ENCODE measurements at places on chromosomes 5 and 9.

DNA sequence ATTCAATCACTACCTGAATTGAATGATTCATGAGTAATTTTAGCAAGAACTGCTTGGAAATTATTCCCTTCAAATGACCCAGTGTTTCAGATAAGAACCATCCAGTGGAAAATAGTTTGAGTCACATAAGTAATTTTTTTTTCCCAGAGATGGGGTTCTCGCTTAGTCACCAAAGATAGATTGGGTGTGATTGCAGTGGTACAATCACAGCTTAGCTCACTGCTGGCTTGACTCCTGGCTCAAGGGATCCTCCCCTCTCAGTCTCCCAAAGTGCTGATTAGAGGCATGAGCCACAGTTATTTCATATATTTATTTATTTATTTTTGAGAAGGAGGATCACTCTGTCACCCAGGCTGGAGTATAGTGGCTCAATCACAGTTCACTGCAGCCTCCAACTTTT is 574.5 kb upstream of the ARRDC3 start:
- peak; percentile 28 for DNase-seq

- DNase-seq: no peak
Measured at GRCh38 chr9:7304627-7304995, 495.0 kb downstream of the DMAC1 start.

- no peak for DNase-seq
Measured at GRCh38 chr5:71719063-71719964, at the start of gene CARTPT. TSS of gene CARTPT (plus strand) at chr5:71719275. CDS start at chr5:71719294, 19 bp downstream.

DNA sequence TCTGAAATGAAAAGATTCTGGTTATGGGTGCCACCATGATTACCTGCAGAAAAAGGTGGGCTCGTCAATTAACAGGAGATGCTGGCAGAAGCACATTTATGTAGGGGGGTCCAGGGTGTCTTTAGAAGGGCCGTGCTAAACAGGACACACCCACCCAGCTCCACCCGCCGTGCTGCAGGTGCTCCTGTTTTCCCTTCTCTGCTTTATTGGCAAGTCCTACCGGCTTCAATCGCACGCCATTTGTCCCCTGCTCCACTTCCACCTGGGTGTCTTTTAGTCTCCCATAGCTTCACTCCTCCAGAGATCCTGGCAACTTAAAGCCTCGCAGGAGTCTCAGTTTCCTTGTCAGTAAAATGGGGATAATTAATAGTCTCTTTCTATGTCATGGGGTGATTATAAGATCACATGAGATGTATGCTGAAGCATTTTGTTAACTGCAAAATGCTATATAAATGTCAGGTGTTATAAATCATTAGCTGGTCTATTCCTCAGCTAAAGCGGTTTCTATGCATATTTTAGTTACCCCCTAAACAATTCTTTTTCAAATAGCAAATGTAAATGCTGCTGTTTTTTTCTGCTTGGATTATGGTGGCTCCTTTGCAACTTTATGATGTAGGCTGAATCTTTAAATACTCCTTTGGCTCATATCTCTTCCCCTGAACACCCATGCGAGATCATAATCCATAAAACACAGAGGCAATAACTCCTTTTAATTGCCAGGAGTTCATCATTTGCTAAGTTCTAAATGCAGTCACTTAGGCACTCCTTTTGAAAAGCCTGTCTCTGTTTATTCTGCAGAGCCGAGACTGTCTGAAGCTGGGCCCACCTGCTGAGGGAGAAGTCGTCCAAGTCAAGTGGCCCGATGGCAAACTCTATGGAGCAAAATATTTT is 406.9 kb downstream of the KDM4C start:
- no peak for DNase-seq

DNA sequence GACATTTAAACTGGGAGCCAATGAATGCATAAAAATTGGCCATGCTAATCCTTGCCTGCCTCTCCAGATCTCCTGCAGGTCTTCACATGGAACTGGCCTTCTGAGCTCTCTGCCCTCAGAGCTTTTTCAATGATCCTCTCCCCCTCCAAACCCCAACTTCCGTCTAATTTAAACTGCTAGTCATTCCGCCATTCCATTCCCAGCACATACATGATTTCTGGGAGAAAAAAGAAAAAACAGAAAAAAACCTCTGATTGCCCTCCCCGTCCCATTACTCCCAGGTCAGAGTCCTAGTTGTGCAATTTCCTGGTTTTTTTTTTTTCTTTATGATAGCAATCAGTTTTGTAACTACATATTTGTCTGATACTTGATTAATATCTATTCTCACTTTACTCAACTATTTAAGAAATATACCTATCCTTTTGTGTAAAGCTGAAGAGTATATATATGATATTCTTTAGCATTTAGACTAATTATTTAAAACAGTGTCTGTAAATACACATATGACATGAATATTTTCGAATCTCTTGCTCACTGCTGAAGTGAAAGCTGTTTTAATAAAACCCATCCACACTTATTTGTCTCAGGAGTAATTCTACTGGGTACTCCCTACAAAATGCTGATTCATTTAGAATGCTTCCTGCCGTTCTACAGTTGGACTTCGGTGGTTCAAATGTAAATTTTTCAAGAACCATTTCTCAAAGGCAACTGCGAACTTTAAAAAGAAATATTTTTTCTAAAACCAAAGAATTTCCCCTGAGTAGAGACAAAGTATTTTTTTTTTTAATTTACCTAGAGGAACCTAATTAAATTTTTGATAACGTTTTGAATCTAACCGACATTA is 1.6 kb downstream of the HINT1 start:
- DNase-seq: peak; percentile 45

GRCh38 chr9:95317119-95317892 is at the start of gene FANCC:
TSS of gene FANCC (minus strand) at chr9:95317709. CDS start at chr9:95249291, 68,418 bp downstream.
- peak; percentile 85 for DNase-seq

DNA sequence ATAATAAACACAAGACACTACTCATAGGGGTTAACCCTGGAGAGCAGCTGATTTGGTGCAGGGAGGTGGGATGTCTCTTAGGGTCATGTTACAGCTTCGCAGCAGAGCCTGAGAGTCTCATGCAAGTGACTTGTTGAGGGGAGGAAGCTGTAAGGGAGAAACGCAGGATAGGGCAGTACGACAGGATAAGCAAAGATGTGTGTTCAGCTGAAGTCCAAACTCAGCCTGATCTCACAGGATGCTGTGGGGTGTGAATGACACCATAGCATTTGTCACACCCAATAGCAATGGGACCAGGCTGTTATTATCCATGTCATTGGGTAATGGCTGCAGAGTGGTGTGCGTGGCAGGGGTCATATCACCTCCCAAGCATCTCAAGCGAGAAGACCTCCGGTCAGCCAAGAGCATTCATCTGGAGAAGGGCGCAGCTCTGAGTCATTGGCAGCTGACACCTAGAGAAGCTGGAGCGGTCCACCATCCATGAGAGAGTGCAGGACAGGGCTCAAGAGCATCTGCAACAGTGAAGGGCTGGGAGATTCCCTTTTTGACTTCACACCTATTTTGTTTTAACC is 49.2 kb upstream of the RPL26L1 start:
- peak; percentile 94 for DNase-seq

GRCh38 chr5:39260095-39260494 is 40.7 kb upstream of the FYB1 start:
- DNase-seq: no peak

- DNase-seq: no peak
Measured at GRCh38 chr5:178314961-178315820, 82.6 kb upstream of the PHYKPL start.

DNA sequence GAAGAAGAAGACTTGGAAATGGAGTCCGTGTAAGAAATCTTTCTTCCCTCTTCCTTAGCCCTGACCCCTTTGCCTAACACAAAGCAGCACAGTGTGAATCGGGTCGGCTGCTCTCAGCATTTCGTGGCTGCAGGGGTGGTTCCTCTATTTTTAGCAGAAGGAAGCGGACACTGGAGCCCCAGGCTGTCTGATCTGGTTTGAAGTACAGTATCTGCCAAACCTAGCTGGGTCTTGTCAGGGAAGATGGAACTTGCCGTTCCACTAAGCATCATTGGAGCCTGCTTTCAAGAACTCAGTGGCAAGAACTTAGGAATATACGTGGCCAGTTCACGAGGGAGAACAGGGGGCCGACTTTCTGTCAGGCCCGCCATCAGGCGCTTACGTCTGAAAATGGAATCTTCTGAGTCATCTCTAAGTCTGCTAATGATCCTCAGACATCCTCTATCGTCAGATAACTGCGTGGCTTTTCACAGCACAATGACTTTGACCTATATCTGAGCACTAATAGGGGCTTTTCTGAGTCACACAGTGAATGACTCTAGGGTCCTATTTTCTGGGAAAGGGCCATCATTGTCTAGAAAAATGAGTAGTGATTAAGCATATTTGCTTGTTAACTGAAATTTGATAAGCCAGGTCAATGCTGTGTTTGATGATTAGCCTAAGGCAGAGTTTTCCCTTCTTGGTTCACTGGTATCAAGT is 43.3 kb upstream of the NCS1 start:
- DNase-seq: peak; percentile 94

- no peak for DNase-seq
Measured at GRCh38 chr5:77987331-77987730, 211.2 kb upstream of the TBCA start.

GRCh38 chr5:115626445-115626823 is 598 bp upstream of the TMED7 start:
- peak; percentile 72 for DNase-seq

DNA sequence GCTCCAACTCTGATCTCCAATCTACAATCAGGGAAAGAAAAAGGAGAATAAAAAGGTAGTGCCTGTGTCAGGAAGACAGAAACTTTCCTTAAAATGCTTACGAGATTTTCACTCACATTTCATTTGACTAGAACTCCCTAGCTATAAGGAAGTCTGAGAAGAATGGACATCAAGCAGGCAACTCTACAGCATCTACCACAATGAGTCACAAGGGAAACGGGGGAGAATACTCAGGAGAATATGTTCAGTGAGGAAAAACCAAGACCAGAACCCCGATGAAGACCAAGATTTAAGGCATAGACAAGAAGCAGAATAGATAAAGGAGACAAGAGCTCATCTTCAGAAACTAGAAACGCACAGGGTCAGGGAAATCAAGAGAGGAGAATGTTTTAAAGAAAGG is 9.0 kb upstream of the SETD9 start:
- peak; percentile 51 for DNase-seq

- no peak for DNase-seq
Measured at GRCh38 chr5:107418902-107419301, 251.8 kb downstream of the EFNA5 start.

- DNase-seq: no peak
Measured at GRCh38 chr5:73620334-73620687, 5.7 kb upstream of the ARHGEF28 start.

DNA sequence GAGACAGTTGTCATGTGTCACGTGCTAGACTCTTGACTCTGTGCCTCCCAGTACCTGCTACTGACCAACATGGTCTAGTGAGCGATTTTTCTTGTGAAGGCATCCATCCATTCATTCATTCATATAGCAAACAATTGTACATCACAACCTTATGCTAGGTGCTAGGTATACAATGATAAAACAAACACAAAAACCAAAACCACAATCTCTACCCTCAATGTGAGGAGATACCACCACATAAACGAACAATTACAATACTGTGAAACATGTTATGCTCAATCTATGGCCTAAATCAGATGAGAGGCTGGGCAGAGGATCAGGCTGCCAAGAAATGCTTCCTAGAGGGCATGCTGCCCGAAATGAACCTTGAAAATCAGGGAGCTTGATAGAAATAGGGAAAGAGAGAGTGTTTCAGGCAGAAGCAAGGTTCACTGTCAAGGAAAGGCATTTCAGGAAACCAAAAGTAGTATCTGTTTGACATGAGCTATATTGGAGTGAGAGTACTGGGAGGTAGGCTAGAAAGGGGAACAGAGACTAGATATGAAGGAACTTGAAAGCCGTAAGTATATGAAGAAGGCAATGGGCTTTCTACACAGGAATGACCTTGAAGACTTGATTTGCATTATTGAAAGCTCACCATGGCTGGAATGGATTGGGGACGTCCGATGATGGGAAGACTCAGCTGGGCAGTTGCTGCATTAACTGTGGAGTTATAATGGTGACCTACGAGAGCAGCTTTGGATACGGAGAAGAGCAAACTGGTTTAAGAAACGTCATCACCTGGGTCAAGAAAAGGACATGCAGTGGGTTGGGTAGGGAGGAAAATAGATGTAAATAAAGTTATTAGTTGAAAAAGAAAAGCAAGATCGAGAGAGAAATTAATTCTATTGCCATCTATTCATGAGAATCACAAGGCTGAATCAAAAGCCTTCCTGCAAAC is 90.1 kb downstream of the THBS4 start:
- no peak for DNase-seq

DNA sequence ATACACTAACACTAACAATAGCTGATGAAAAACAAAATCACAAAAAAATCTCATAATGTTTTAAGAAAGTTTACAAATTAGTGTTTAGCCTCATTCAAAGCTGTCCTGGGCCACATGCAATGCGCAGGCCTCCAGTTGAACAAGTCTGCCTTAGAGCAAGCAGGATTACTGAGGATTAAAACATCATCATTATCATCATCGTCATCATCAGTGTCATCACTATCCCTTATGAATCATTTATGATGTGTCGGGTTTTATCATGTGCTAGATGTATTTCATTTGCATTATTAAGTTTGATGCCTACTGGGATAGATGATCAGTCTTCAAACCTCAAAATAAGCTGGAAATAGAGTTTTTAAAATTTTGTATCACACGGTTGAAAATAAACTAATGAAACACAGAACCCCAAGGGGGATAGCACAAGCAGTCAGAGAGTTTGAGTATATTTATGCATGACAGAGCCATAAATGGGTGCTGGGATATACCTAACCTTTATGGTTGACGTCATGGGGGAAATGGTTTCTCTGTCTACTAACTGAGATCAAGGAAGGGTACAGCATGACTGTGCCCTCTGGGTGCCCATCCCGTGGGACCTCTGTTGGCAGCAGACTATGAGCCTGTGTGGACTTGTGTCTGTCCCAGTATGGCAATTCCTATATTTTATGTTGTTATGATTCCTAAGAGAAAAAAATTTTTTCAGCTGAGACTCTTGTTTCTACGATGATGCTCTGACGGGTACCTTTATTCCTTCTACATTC is 150.3 kb upstream of the ADRA1B start:
- DNase-seq: no peak

- DNase-seq: no peak
Measured at GRCh38 chr5:72137826-72138409, 30.6 kb downstream of the MAP1B start.

DNA sequence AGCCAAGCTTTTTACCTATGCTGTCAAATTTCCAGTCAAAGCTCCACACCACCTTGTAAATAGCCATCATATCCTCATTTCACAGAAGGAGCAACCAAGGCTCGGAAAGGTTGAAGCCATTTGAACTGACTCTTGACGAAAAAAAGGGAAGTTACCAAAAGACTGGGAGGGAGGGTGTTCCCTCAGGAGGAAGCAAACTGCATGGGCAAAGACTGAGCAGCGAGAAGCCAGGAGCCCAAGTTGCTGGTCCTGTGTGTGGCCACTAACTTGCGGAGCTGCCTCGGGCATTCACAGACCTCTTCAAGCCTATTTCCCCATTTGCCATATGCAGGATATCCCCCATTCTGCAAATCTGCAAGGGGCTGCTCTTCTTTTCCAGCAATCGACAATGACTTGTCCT is 37.4 kb downstream of the TTLL11 start:
- no peak for DNase-seq

- peak; percentile 33 for DNase-seq
Measured at GRCh38 chr5:169696621-169697510, 59.8 kb downstream of the DOCK2 start.

Data from iris pigment epithelial cell (primary cell).